ENCODE measurements at places on chromosomes 1 and 21.

GRCh38 chr1:167357305-167357704, 136.6 kb downstream of the POU2F1 start:
- DNase-seq = no peak

GRCh38 chr1:1307923-1308755, at the start of the genes ACAP3 and PUSL1:
TSS of gene ACAP3 (minus strand) at chr1:1307930. CDS start at chr1:1307815, 115 bp downstream.
TSS of gene PUSL1 (plus strand) at chr1:1308597. CDS start at chr1:1308644, 47 bp downstream.
- DNase-seq = peak; percentile 89

DNA sequence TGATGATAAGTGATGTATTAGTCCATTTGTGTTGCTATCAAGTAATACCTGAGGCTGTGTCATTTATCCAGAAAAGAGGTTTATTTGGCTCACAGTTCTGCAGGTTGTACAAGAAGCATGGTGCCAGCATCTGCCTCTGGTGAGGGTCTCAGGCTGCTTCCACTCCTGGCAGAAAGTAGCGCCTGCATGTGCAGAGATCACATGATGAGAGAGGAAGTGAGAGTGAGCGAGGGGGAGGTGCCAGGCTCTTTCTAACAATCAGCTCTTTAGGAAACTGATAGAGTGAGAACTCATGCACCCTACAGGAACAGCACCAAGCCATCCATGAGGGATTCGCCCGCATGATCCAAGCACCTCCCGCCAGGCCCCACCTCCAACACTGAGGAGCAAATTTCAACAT, 2.2 kb upstream of the FHAD1 start:
- no peak for DNase-seq

GRCh38 chr1:117967881-117968280, 38.3 kb downstream of the WDR3 start:
- no peak for DNase-seq

- no peak for DNase-seq
Measured at GRCh38 chr1:175833951-175834350, 90.6 kb upstream of the TNR start.

DNA sequence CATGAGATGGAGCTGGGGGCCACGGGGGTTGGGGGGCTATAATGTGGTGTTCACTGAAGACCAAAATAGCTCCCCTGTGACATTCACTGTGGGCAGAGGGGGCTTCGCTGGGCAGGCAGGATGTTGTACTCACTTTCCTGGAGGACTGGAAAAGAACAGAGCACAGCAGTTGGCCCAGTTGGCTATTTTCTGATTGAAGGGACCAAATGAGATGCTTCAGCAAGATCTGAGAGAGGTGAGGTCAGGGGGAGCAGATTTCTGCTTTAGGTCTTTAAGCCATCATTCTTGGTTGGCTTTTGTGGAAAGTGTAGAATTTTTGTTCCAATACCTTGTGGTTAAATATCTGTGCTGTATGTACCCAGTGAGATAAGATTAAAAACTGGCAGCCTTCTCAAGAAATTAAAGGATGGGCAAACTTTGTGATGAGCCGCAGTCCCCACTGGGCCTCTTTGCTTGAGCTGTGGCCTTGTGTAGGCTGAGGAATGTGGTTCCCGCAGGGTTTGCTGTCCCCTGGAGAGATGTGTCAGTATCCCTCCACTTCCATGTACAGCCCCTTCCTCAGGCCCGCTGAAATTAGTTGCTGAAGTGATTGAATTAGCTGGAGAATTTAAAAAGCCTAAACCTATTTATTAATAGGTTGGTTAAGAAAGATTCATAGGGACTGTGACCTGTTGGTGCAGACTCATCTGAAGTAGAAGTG, 80.7 kb downstream of the ATP5PO start:
- DNase-seq = no peak

- no peak for DNase-seq
Measured at GRCh38 chr21:45900034-45900868, 81.3 kb upstream of the COL6A1 start.

DNA sequence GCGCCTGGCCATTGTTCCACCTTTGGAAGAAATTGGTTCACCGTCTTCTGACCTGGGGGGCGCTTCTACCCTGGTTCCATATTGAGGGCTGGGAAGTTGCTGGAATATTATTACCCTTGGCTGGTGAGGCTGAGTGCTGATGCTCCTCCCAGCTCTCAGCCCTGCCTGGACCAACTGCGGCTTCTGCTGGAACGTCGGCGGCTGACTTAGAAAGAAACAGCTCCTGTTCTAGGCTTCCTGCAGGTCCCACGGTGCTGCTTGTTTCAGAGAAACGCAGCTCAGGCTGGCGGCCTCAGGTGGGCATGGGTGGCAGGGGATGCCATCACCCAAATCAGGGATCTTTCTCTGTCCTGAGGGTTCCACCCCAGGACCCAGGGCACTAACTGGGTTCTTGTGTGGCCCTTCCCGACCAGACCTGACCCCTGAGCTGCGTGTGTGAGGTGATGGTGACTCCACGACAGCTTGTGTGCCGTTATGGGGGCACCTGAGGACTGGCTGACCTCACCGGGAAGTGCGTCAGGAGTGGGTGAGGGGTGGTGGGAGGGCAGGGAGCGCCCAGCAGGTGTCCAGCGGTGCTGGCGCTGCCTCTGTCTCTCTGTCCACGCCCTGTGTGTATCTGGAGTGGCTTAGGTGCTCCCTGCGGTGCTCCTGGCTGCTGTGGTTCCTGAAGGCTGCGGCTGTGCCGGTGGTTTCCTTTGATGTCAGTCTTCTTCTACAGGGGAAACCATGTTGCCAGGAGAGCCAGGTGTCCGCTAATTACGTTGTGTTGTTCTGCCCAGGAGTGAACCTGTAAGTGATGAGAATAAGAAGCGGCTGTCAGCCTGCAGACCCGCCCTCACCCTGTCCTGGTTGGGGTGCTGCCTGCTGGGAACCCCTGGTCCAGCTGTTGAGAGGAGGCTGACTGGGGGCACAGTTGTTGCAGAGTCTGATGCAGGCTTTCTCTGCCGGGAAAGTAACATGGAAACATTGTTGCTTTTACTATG, 8.9 kb downstream of the SKI start:
- DNase-seq = peak; percentile 51

DNA sequence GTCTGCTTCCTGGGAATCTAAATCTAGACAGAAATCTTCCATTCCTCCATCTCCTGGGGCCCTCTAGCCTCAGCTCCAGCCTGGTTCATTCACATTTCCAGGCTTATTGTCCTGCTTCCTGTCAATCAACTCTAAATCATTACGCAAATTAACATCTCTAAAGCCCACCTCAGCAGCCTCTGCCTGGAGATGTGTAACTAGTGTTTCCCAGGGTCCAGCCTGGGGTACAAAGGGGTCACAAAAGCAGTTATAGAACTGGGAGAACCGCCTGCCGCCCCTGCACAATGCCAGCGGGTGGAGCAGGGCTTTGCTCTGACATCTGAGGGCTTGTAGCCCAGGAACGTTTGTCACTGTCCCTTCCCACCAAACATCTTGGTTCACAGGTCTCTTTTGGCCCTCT, 373.5 kb downstream of the RRAGC start:
- DNase-seq = no peak

DNA sequence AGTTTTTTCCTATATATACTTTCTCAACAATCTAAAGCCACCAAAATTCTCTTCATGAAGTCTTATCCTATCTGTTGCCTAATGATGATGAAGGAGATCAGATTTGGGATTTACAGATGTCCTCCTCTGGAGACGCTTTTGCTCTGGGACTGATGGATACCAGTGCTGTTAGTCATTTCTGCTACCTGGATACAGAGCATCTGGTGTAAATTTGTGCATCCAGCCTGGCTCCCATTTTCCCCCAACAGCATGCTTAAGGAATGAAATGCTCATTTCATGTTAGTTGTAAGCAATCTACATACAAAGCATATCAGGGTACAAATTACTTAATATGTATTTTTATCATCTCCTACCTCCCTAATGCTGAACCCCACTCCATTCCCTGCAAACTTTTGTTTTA, 57.7 kb downstream of the HNRNPR start:
- no peak for DNase-seq

GRCh38 chr1:25549273-25550154, 6.1 kb downstream of the LDLRAP1 start:
- DNase-seq = peak; percentile 86

GRCh38 chr1:91700332-91700731, 185.6 kb downstream of the TGFBR3 start:
- DNase-seq = no peak

GRCh38 chr1:225949041-225949440, 8.0 kb upstream of the LEFTY2 start:
- no peak for DNase-seq

GRCh38 chr21:42505090-42505726, 8.4 kb upstream of the SLC37A1 start:
- DNase-seq = no peak

GRCh38 chr1:153547560-153548551, 1.2 kb downstream of the S100A3 start:
- DNase-seq = no peak

GRCh38 chr1:244322181-244322580, 129.5 kb downstream of the ADSS2 start:
- DNase-seq = no peak

DNA sequence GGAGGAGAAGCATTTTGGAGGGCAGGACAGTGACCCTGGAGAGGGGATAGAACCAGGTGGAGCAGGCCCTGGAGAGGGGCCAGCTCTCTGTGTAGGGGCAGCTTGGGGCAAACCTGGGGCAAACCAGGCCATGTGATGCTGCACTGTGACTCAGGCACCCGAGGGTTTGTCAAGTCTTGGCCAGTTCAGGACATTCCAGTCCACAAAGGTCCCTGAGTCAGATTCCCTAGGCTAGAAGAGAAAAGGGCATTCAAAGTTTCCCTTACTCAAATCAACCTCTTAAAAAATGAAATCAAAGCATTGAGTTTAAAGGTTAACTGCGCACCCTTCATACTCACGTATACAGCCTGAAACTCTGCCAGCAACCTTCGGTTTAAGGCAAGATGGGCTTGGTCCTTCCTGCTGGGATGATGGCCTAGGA, 25.2 kb upstream of the PLA2G2C start:
- DNase-seq = no peak

DNA sequence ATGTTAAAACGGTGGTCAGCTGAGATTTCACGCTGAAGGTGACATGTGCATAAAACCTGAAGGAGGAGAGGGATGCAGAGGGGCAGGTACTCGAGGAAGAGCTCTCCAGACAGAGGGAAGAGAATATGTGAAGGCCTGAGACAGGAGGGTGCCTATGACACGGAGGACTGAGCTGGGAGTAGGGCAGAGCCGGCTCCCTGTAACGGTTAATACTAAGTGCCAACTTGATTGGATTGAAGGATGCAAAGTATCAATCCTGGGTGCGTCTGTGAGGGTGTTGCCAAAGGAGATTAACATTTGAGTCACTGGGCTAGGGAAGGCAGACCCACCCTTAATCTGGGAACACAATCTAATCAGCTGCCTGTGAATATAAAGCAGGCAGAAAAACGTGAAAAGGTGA, 136.2 kb upstream of the SYT6 start:
- no peak for DNase-seq

DNA sequence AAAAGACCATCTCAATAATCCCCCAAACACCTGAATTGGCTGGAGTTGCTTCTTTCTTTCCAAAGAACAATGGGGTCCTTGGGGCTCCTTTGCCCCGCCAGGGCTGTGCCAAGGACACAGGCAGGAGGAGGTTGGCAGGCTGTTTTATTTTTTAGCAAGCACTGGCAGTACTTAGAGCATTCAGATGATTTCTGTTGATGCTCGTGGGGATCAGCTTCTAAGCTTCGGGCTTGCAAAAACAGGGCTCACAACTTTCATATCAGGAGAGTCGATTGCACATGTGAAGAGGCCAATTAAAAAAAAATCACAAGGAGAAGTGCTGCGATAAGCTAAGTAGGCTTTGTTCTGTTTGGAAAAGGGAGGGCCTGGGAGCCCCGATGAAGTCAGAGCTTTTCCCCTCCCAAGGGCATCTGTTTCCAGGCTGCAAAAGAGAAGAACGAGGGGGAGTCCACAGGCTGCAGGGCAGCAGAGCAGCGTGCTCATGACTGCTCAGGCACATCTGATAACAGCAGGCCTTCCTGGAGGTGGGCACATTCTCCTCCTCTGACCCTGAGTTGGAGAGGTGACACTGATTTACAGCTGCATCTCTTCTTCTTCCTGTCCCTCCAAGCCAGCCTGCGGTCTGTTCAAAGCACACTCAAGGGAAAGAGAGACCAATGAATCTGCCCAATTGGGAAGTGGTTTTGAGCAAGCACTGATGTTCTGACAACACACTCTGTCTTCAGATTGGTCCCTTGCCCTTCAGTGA, 27.3 kb upstream of the BCAR3 start:
- DNase-seq = no peak

- DNase-seq = peak; percentile 78
Measured at GRCh38 chr1:24413350-24414163, at the start of gene STPG1. TSS of gene STPG1 (minus strand) at chr1:24413782. CDS start at chr1:24401388, 12,394 bp downstream.

GRCh38 chr1:36114371-36114770, 10.7 kb downstream of the COL8A2 start:
- no peak for DNase-seq

DNA sequence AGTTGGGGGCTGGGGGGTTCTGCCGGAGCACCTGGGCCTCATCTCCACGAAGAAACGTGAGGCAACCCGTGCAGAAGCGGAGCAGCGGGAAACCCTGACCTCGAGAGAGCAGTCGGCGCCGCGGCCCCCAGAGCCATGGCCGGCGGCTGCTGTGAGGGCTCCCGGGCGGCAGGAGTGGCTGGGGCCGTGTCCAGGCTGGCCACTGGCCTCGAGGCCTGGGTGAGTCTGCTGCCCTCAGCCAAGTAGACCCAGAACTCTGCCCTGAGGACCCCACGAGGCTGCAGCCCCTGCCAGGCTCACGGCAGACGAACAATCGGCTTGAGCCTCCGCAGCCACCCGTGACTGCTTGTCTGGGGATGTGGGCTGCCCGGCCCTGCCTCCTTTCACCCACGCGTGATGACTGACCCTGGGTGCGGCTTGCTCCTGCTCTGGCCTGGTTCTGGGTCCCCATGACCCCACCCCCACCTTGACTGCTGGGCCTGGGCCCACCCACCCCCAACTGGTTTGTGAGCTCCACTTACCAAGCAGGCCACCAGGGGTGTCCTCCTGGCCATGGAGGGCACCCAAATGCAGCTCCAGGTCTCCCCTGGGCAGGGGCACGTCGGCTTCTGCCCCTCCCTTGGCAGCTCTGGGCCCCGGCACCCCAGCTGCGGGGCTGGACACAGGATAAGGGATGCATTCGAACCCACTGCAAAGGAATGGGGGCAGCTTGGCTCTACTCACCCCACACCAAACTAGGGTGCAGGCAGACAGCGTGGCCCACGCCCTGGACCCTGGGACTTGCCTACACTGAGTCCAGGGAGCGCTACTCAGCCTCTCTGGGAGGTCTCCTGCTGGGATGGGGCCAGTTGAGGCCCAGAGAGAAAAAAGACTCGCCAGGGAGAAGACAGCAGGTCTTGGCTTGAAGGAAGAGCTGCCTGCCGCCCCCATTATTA, 34.2 kb downstream of the MORN1 start:
- no peak for DNase-seq

GRCh38 chr1:84888753-84889152, 4.3 kb downstream of the LPAR3 start:
- DNase-seq = peak; percentile 15

GRCh38 chr1:31955917-31956736, 18.0 kb upstream of the PTP4A2 start:
- DNase-seq = peak; percentile 87

- no peak for DNase-seq
Measured at GRCh38 chr21:40512590-40512989, 334.4 kb downstream of the DSCAM start.

All from activated naive CD4-positive, alpha-beta T cell treated with Interleukin-2 at 50 U/mL for 16 hours (primary cell).